ENCODE measurements at places on chromosomes 7 and 10. TPM values are rescaled to one million over a fixed set of nuclear protein-coding genes. Genes with fewer than 3 reads are reported as not detected.

Gene AGR3
- 2.5 TPM for polyA plus RNA-seq

Gene MRPL43
- 98.5 TPM for polyA plus RNA-seq

Gene CXCL12
- 385 TPM for polyA plus RNA-seq

Gene WDFY4
- 3.0 TPM for polyA plus RNA-seq

Gene ASB15
- 0.86 TPM for polyA plus RNA-seq

Gene CPVL
- 47.4 TPM for polyA plus RNA-seq

Gene DPY19L1
- polyA plus RNA-seq: 32.0 TPM

Gene DPP6
- polyA plus RNA-seq: 51.3 TPM

Gene LIPJ
- polyA plus RNA-seq: 0.17 TPM

Gene CADPS2
- polyA plus RNA-seq: 51.0 TPM

DNA sequence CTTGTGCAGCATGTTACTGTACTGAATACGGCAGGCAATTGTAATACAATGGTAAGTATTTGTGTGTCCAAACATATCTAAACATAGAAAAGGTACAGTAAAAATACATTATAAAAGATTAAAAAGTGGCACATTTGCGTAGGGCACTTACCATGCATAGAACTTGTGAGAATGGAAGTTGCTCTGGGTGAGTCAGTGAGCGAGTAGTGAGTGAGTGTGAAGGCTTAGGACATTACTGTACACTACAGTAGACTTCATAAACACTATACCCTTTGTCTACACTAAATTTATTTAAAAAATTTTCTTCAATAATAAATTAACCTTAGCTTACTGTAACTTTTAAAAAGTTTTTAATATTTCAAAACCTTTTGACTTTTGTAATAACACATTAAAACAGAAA is 37.5 kb downstream of the BPGM start:
- no peak for DNase-seq

- DNase-seq: no peak
These were observed 137.2 kb upstream of the ADARB2 start for GRCh38 chr10:1874533-1874932.

- DNase-seq: no peak
These were observed 705.5 kb downstream of the GRID1 start for GRCh38 chr10:85661123-85661522.

DNA sequence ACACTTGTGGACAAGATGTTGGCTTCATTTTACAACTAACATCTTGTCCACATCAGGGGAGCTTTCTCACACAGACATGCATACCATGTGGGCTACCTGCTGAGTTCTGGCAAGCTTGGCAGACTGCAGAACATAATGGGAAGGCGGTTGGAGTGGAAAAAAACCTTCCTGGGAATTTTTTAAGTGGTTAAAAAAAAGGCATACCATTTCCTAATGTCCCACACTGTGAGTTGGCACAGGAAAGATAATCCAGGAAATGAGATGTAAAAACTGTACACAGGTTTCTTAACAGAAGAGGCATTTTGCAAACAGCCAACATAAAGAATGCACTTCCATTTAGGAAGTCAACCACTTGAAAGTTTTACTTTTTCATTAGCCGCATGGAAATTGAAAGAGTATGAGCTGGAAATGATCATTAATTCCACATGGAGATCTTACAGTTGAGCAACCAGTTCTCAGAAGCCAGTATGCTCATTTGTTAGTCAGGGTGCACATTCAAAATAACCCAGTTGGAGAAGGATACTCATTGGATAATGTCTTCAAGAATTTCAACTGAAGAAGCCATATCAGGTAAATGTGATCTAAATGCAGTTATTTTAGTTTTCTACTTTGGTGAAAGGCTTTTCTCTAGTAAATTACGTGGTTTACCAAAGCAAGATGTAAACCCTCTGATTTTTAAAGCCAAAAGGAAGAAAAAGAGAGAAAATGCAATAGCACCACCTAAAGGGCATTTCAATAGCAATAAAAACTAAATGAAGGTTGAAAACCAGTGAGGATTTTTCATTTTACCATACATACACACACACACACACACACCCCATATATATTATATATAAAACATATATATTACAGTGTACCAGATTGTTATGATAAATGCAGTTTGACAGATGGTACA is 194.0 kb downstream of the TAX1BP1 start:
- DNase-seq: no peak

GRCh38 chr7:2214636-2215035 is 18.1 kb downstream of the MAD1L1 start:
- no peak for DNase-seq

- no peak for DNase-seq
These were observed 10.7 kb upstream of the SPOCK2 start for GRCh38 chr10:72098836-72099599.

GRCh38 chr7:106999023-106999422 is 45.5 kb upstream of the PRKAR2B start:
- DNase-seq: no peak

- DNase-seq: no peak
These were observed 40.7 kb downstream of the TARP start for GRCh38 chr7:38232502-38233366.

DNA sequence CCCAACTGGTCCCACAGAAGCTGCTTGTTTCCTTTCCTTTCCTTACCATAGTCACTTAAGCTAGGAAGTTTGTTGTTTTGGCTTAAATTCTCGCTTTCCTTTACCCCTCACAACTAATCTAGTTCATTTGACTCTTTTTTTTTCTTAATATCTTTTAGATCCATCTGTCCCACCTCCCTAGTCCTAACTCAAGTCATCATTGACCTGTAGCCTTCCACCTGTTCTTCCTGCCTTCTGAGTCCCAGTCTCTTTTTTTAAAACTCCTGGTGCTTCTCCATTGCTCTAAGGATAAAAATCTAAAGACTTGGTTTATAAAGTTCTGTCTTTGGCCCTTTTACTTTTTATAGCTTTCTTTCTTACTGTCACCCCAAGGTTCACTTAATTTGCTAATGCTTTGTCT is 47.6 kb downstream of the RALA start:
- DNase-seq: no peak

- no peak for DNase-seq
These were observed 176.4 kb downstream of the DNAJB6 start for GRCh38 chr7:157513162-157513621.

GRCh38 chr7:83359108-83359507 is 196.4 kb upstream of the PCLO start:
- DNase-seq: no peak

- no peak for DNase-seq
These were observed 60.6 kb upstream of the INPP5A start for GRCh38 chr10:132477066-132477397.

DNA sequence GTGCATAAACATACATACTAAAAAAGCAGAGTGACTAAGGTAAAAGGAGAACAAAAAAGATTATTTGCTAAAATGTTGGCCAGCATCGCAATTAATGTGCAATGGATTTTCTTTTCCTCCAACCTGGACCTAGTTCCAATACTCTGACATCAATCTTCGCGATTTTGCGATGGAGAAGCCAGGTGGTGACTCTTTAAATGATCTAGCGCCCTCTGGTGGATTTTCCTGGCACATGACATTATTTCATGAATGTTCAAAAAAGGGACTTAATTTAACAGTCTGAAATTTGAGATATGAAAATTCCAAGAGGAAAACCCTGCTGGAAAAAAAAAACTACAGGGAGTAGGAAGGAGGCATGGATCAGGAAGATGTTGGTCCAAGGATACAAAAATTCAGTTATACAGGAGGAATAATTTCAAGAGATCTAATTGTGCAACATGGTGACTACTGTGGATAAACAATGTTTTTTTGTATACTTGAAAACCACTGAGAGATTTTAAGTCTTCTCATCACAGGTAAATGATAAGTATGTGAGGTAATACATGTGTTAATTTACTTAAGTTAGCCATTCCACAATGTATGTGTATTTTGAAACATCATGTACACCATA is 4.3 kb upstream of the KCNMA1 start:
- peak; percentile 71 for DNase-seq

- no peak for DNase-seq
These were observed 260.9 kb downstream of the AHR start for GRCh38 chr7:17559388-17559787.

DNA sequence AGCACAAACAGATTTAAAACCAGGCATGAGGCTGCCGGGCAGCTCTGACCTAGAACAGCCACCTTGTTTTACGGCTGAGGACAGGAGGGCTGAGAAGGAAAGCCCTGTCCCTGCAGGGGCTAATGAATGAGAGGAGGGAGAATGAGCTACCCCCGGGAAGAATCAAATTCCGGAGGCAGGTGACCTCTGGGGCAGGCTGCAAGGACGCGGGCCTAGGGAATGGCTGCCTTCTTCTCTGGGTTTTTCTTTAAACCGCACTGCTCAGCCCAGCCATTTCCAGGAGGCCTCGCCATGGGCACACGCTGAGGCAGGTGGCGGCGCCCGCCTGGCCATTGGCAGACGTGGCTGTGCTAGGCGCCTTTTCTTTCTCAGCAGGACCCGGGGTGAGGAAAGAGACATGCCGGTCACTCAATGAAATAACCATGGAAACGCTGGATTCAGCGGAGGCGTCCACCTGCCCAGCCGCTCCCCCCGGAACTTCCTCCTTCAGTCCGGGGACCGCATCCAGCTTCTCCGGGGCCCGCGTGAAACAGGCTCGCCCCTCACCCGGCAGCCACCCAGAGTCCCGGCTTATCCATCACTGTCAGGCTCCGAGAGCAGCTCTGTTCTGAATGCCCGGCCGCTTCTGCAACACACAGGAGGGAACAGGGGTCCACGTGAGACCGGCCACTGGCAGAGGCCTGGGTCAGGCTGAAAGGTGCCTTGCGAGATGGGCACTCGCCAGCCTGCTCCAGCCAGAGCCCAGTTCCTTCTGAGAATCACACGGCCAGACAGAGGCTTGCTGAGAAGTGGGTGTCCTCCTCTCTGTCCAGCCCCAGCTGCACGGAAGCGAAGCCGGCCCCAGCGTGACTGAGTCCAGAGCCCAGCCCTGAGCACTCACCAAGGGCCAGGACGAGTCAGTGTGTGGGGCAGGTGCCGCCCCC is 82.1 kb downstream of the PDGFA start:
- no peak for DNase-seq

DNA sequence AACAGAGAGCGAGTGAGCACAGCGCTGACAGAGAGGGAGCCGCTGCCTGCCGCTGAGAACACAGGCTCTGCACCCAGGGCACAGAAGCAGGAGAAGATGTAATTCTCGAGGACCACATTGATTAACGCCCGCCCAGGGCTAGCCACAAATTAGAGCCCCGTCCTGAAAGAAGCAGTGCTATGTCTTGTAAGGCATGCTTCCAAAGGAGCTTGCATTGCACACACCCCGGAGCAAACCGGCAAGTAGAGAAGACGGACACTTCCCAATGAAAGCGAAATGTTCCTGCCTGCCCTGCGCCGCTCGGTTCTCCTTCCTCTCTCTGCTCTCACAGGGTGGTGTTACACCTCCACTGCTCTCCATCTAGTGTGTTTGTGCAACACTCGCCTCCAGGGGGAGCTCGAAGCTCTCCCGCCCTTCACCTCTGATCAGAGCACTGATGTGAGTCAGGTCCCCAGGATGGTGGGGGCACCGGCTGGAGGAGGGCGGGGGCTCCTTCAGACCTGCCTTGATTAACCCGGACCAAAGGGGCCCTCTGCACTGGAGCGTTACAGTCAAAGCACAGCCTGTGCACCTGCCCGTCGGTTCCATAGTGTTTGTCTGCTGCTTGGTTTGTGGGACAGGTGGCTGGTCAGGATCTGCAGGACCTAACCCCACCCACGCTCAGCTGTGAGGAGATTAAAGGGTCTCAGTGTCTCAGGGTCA is 316.5 kb downstream of the ADARB2 start:
- DNase-seq: peak; percentile 72

GRCh38 chr10:43173120-43173519 is 34.9 kb downstream of the CSGALNACT2 start:
- DNase-seq: no peak

GRCh38 chr7:151251328-151251688 is 2.8 kb upstream of the SMARCD3 start:
- DNase-seq: no peak

- DNase-seq: no peak
These were observed 2.8 kb downstream of the EEPD1 start for GRCh38 chr7:36155811-36156361.

DNA sequence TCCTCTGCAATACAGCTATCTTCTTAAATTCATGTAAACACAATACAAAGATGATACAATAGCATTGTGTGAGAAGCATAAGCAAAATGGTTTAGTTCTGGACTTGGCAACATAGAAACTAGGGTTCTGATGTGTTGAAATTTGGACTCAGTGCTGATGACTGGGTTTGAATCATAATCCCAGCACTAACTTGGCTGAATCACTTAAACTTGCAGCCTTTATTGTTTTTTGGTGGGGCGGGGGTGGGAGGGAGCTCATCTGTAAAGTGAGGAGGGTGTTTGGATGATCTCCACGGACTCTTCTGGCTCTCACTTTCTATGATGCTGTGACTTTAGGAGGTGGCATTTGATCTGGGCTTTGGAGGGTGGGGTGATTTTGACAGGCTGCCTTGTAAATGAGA is 158.2 kb downstream of the WNT2 start:
- DNase-seq: no peak

DNA sequence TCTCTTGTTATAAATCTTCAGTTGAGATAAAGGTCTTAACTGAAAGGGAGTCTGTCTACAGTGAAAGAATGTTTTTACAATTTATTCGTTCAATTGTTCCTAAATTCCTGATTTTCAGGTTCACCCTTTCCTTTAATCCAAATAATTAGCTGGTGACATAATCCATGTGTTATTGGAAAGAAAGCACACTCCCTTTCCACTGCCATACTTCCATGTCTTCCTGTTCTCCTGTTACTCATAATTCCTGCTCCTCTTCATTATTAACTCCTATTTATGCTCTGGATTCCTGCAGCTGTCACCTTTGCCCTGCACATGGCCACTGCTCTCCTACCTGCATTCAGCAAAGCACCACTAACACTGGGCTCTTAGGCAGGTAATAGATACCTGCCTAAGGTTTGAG is 40.0 kb upstream of the FAM3C start:
- no peak for DNase-seq

- DNase-seq: no peak
These were observed 113.2 kb downstream of the CALCR start for GRCh38 chr7:93461350-93461749.

DNA sequence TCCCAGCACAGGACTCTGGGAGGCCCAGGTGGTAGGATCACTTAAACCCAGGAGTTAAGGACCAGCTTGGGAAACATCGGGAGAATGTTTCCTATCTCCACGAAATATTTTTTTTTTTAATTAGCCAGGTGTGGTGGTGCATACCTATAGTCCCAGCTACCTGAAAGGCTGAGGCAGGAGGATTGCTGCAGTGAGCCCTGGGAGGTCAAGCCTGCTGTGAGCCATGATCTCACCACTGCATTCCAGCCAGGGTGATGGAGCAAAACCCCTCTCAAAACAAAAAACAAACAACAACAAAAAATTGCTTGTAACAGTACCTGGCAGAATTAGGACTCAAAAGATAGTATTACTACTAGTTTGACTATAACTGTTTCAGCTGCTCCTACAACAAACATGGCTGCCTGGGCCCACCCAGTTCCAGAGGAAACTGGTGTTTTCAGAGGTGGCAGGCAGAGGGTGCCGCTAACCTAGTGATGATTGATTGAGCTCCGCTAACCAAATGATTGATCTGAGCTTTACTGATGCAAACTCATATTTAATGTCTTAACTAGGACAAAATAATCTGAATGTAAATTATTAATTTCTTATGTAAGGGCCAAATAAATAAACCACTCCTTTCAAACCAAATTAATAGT is 57.0 kb downstream of the AP3M1 start:
- DNase-seq: no peak

- DNase-seq: no peak
These were observed 80.1 kb downstream of the ZFAND4 start for GRCh38 chr10:45592432-45592831.
